ENCODE measurements at places on chromosomes 11 and 22.

GRCh38 chr11:782264-783174, 5.2 kb upstream of the GATD1 start:
- no peak for DNase-seq

GRCh38 chr11:110317516-110317932, 21.1 kb upstream of the RDX start:
- DNase-seq: no peak

DNA sequence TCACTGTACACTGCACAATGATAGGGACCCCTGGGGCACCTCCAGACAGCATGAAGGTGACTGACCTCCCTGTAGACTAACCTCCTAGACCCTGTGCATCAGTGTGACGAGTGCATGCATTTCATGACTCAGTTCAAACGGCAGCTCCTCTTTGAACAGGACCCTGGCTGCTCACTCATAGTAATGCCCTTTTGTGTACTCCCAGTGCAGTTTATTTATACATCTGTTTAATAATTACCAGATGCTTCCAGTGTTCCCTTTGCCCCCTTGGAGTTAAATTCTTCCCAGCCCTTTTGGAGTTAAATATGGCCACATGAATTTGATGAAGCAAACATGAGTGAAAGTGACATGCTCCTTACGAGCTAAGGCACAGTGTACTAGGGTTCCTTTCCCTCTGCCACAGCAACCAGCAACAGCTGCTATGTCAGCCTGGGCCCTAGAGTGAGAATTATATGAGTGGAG, 72.4 kb downstream of the PANX1 start:
- DNase-seq: peak; percentile 86

- no peak for DNase-seq
These were observed 18.8 kb upstream of the PICK1 start for GRCh38 chr22:38038426-38038825.

- no peak for DNase-seq
These were observed 919.2 kb downstream of the METTL15 start for GRCh38 chr11:29027436-29027835.

DNA sequence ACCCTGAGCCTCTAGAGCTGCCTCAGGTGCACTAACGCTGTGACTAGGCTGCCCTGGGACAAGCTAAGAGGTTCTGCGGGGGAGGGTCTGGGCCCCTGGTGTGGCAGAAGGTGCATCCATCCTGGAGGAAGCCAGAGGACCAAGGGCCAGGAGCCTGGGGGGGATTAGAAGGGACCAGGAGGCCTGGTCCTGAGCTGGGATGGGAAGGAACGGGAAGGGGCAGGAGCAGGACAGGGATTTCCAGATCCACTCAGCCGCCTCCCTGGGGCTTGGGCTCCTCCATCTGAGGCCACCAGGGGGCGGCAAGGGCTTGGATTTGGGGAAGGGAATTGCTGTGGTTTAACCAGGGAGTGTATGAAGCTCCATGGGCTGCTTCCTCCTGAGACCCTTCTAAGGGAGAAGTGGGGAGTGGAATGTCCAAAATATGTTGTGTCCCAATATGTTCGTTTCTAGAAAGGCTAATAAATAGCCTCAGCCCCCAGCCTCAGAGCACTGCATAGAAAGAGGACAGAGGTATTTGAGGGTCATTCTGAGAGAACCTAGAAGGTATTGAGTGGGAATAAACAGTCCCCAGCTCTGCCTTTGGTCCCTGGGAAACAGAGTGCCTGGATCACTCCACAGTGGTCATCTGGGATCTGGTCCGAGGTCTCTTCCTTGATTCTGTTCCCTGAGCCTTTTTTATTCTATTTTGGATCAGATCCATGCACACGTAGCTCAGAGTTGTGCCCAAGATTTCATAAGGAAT, 17.4 kb upstream of the PRAME start:
- peak; percentile 41 for DNase-seq

GRCh38 chr11:119572481-119573424, 149.8 kb upstream of the THY1 start:
- no peak for DNase-seq

GRCh38 chr11:60170566-60170965, 12.3 kb downstream of the MS4A6A start:
- no peak for DNase-seq

GRCh38 chr11:65649656-65650546, 12.0 kb downstream of the SIPA1 start:
- DNase-seq: no peak

- DNase-seq: peak; percentile 69
These were observed 253.4 kb downstream of the FAM76B start for GRCh38 chr11:95536047-95536690.

GRCh38 chr11:16942342-16942741, 71.9 kb downstream of the PLEKHA7 start:
- DNase-seq: no peak

GRCh38 chr11:73950869-73951710, at the start of gene DNAJB13:
Gene DNAJB13, plus strand, starts transcription at chr11:73951026. Its CDS starts 44 bp downstream, at chr11:73951070.
- DNase-seq: peak; percentile 9

DNA sequence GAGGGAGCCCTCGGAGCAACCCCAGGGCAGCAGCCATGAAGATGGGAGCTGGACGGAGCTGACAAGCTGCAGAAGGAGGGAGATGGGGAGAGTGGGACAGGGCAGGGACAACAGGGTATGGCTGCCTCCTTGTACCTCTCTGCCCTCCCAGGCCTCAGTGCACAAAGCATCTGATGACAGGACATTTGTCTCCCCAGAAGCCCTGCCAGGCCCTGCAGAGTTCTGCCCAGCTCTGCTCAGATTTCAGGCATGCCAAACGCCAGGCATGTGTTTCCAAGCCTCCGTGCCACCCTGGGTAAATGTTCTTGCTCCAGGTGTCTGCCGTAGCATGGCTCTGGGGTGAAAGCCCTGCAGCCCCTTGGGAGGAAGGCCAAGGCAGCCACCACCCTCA, 1.1 kb upstream of the IFITM10 start:
- DNase-seq: no peak

DNA sequence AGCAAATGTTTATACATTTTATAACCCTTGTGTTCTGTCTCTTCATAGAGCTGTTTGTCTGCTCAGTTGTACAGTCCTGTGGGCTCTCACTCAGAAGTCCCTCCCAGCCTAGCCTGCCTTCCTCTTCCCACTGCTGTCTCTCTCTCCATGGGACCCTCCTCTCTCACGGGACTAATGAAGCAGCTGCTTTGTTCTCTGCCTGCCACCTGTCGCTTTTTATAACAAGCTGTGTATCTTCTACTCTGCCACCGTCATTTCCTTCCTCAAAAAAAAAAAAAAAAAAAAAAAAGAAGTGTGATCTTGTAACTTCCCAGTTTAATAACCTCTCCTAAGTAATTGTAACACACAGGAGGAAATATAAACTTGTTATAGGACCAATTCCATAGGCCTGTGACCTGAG, 92.2 kb upstream of the ALKBH3 start:
- DNase-seq: no peak

- no peak for DNase-seq
These were observed 2.1 kb downstream of the ADA2 start for GRCh38 chr22:17217179-17217578.

- no peak for DNase-seq
These were observed 1.2 kb downstream of the ACAD8 start for GRCh38 chr11:134254433-134255183.

GRCh38 chr11:59418156-59418555, 8.1 kb downstream of the OR5A2 start:
- no peak for DNase-seq

- DNase-seq: no peak
These were observed 30.2 kb upstream of the PPFIA1 start for GRCh38 chr11:70240337-70240736.

GRCh38 chr22:37283393-37283937, 1.2 kb downstream of the CYTH4 start:
- DNase-seq: no peak

DNA sequence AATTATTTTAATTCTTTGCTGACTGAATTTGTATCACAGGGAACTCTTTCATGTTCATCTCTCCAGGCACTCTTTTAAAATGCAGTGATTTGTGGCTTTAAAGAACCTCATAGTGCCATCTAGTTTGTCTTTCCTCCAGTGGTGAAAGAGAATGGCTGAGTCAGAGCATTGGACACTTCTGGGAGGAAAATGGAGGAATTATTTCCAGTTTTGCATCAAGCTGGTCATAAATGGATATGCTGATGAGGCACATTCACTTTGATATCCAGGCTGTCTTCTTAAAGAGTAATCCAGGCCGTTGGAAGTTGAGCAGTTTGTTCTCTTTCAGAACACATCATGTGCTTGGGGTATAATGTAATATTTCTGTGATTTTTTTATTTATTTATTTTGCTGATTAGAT, 273.7 kb downstream of the DDX10 start:
- no peak for DNase-seq

GRCh38 chr11:126279191-126279590, 3.7 kb upstream of the TIRAP start:
- no peak for DNase-seq

DNA sequence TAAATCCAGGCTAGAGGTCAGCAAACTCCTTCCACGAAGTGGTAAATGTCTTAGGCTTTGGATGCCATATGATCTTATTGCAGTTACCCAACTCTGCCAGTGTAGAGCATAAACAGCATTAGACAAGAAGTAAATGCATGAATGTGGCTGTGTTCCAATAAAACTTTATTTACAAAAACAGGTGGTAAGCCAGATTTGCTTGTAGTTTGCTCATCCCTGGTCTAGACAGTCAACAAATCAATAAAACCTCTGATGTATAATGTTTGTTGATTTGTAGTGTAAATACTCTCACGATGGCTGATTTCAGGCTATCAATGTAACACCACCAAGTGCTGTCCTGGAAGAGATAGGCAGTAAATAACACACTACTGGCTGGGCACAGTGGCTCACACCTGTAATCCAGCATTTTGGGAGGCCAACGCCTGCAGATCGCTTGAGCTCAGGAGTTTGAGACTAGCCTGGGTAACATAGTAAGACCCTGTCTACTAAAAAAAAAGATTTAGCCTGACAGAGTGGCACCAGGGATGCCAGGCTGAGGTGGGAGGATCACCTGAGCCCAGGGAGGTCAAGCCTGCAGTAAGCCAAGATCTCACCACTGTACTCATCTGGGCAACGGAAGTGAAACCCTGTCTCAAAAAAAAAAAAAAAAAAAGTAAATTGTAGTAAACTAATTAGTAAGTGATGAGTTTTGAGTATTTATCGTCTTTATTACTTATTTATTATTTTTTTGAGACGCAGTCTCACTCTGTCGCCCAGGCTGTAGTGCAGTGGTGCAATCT, 6.9 kb upstream of the CATSPER1 start:
- DNase-seq: no peak

GRCh38 chr11:11535611-11536010, 86.2 kb downstream of the GALNT18 start:
- DNase-seq: no peak

GRCh38 chr11:26997378-26997777, 3.5 kb downstream of the FIBIN start:
- no peak for DNase-seq

GRCh38 chr11:96309016-96309642, 33.9 kb downstream of the MAML2 start:
- DNase-seq: no peak

DNA sequence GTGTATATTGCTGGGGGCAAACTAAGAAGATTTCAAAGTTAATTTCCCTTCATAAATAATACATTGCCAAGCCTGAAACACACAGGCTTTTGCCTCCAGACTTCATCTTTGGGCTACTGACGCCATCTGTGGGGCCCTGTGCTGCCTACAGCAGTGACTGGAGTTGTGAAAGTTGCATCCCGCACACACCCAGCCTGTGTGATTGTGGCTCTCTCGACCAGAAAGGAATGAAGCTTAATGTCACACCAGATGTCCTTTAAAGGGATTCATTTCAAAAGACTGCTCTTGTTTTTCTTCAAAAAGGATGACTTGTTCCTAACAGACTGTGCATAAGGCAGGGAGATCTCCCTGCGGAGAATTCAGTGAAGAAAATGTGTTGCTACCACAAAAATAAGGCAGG, 210.5 kb downstream of the FAM181B start:
- DNase-seq: no peak

DNA sequence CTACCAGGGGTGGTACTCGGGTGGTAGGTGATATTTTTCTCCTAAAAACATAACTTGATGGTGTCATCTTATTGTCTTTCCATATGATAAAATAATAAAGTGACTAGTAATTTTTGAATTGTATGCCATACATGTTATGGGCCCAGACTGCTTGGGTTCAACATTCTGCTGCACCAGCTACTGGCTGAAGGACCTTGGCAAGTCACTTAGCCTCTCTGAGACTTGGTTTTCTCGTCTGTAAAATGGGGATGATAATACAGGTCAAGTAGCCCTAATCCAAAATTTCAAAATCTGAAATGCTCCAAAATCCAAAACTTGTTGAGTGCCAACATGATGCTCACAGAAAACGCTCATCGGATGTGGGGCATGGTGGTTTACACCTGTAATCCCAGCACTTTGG, 35.6 kb upstream of the TFIP11 start:
- DNase-seq: no peak

DNA sequence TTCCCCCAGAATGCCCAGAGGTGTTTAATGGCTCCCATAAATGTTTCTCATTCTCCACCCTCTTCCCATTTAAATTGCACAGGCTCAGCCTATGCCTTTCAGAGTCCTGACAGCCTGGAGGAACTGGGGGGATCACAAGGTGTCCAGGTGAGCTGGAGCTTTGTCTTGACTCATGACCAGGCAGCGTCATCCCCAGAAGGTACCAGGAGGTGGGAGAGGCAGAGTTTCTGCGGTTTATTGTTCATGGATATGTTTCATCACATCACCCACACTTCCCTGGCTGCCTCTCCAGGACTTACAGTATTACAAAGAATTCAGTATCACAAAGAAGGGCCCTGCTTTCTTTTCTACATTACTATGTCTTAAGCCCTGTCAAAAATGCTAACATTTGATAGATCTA, 103.2 kb upstream of the GALNT18 start:
- no peak for DNase-seq

- DNase-seq: no peak
These were observed 102.1 kb upstream of the APOA1 start for GRCh38 chr11:116939499-116939898.

DNA sequence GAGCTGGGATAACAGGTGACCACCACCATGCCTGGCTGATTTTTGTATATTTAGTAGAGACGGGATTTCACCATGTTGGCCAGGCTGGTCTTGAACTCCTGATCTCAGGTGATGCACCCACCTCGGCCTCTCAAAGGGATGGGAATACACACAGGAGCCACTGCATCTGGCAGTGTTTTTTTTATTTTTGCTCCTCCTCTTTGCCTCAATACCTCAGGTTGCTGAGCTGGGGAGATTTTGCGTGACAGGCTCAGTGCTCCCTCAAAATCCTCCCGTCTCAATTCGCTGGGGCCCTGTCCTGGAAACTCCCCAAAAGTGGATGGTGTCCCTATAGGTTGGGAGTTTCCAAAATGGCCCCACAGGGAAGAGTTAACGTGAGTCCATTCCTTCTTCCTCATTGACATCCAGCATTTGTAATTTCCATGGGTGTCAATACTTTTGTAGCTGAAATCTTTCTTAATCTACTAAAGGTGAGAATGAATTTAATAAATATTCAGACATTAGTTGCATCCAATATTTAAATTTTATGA, 71.8 kb downstream of the GGTLC2 start:
- DNase-seq: no peak

DNA sequence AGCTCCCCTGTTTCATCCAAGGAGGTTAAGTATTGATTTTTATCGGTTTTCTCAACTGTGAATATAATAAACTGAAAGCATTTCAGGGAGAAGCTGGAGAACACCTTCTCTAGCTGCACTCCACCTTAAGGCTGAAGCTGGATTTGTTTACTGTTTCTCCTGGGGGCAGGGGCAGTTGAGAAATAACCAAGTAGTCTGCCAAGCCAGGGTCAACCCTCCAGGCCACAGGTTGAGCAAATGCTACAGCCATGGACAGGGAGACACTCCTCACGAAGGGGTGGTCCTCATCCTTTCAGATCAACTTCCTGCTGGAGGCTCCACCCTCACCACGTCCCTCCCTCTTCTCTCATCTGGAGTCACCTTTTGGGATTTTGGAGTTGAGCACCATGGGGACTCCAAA, at the start of gene TTC36:
Gene TTC36, plus strand, starts transcription at position 366 of the 400 bp plus-strand sequence. Its CDS starts 21 bp downstream, at position 387.
- no peak for DNase-seq
